Osteoblast (primary cell): ENCODE measurements at places on chromosomes 13 and 19. TPM values are rescaled to one million over a fixed set of nuclear protein-coding genes. Genes with fewer than 3 reads are reported as not detected.

SYNGR4 gene
- total RNA-seq = not detected in 2 replicates

FZR1 gene
- total RNA-seq = 36.6 and 39.5 TPM in 2 replicates

KLK12 gene
- total RNA-seq = not detected in 2 replicates

SIGLEC8 gene
- not detected in 2 replicates for total RNA-seq

ZIK1 gene
- 11.2 and 11.6 TPM in 2 replicates for total RNA-seq

CDADC1 gene
- total RNA-seq = 3.2 and 3.6 TPM in 2 replicates

DNA sequence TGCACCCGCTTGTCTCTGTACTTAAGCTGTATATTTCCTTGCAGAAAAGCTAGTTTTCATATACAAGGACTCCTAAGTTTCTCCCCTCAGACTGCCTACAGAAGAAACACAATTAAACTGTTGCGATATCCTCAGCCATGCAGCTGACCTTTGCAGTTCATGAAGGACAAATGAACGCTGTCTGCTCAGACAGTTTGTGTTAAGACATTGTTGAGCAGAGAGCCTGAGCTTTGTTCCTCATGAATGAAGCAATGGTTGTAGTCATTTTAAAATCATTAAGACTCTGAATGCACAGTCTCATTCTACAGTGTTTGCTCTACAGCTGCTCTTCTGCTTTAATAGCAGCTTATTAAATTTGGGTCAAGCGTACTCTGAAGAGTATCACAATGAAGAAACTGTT lies 23.2 kb upstream of the MAB21L1 start:
- no peak for DNase-seq

DNA sequence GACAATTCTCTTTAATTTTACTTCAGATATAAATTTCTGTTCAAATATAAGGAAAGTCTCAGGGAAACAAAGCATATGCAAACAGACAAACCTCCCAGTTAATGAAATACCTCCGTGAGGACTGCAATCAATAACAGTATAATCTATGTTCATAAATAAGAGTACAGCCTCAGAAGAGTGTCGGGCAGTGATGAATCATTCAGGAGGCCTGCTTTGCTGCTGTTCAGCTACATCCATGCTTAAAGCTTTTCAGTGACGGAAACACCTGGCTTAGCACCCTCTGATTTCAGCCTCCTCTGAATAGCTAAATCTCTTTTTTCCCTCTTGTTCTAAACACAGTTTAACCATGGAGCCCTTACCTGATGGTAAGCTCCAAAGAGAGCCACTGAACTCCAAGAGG lies 69.0 kb downstream of the PCDH9 start:
- DNase-seq = no peak

DNA sequence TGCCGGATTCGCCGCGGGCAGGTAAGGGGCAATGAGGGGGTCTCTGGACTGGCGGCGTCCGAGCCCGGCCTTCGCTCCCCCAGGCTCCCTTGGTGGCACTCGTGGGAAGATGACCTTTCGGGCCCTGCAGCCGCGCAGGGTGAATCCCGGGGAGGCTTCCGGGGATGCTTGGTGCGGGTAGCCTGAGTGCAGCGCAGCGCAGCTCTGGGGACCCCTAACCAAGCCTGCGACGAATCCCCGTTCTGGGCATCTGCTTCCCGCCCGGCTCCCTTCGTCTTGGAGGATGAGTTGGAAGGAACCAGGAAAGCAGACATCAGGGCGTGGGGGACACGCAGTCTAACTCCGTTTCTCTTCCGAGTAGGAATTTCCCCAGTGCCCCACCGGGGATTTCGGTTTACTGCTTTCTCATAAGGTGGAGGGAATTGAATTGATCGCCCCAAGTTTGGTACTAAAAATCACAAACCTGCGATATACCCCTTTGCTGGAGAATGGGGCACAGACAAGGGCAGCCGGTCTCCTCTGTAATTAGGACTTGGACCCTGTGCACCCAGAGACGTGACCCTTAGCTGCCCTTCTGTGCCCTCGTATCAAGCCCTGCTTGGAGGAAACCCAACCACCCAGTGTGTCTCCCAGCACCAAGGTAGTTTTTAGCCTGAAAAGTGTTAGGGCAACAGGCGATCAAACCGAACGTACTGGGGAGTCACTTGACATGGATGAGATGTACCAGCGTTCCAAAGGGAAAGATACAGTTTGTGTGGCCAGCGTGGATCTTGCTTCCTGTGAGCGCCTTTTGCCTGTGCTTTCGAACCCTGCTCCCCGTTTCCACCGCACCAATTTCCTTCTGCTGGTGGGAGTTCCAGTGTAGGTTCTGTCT lies 1.0 kb downstream of the GPC5 start:
- DNase-seq = no peak

- DNase-seq = no peak
These were observed 241.3 kb downstream of the SLITRK6 start for GRCh38 chr13:85557691-85558467.

DNA sequence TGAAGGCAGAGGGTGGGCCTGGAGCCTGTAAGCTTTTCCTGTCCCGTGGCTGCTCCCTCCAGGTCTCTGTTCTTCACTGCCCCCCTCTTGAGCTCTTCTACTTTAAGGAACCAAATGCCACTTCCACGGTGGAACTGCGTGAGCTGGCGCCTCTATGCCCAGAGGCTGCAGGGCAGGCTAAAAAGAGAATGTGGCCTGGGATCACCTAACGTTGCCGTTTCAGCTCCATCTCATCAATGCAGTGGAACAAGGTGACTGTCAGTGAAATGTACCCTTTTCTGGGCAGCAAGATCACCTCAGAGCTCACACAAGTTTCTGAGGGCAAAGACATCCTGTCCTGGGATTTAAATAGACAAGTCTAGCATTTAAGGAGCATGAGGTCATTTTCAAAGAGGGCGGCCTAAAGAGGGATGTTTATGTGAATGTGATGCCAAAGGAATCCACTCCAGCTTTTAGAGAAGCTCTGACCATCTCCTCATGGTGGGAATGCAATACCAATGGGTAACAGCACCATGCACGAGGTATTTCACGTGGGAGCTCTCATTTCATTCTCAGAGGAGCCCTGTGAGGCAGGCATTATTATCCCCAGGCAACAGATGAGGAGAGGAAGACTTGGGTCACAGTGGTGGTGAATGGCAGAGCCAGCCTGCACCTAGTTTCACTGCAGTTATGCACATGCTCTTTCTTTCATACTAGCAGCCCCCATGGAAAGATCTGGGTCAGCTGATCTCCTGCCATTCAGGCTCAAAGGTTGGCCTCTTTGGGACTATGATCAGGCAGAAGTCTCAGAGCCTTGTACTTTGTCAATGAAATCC lies 39.3 kb downstream of the RGCC start:
- peak; percentile 82 for DNase-seq

DNA sequence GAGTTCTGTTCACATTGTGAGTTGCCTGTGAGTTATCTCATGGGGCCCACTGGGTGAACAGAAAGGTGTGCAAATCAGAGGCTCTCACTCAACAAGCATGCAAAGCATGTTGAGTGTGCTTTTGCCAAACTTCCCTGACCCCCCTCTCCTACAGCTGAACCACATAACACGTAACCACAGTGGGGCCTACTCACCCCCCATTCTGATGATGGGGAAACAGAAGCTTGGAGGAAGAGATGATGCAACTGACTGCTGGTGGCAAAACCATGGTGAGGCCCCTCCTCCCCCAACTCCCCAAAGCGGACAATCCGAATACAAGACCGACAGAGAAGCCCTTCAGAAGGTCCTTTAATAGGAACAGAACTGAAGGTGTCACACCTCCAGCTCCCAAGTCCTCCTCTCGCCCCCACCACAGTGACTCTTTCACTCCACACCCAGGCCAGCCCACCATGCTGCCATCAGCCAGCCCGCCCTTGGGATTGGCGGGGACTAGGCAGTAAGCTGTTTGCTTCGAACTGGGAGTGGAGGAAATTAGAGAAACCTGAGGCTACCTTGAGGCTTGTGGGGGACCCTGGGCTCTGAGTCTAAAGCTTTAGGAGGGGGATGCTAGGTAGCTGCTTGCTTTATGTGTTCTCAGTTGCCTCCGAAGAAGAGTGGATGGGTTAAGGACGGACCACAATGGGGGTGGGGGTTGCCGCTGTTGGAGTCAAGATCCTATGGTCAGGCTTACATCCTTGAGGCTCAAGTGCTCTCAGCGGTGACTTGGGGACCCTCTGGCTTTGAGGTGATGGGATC lies 3.8 kb downstream of the ZNF784 start:
- peak; percentile 64 for DNase-seq

DNA sequence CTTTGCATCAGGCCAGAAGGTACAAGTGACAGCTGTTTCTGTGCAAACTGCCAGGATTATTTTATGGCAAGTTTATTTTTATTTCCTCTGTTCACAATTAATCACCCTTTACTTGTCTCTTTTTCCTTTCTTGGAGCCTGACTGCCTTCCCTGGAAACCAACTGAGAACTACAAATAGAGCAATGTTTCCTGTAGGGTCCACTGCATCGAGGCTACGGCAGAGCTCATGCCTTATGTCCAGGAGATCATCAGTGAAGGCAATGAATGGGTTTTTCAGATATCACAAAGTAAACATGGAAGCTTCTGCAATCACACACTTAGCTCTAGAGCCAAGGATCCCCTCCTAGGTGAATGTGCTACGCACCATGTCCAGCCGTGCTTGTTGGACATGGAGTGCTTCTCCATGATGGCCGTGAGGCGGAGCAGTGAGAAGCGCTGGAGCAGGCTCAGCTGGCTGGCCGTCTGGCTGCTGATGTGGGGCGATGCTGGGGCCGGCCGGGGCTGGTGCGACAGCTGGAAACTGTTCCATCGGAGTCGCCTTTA lies 110.9 kb downstream of the KL start:
- DNase-seq = peak; percentile 65

DNA sequence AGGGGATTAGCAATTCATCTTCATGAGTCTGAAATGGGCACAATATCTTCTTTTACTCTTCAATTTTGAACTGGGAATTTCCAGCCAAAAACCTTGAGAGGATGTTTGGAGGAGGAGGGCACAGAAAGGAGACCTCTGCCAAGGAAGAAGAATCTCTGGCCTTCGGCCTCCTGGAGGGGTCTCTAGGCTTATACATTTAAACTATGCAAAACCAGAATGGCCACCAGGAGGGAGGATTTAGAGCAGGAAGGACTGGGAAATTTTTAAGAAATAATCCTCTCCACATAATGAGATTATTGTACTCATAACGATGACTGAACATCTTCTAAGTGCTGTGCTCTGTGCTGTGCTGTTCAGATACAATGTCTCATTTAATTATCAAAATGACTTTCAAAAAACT lies 325.9 kb downstream of the NDFIP2 start:
- DNase-seq = no peak

DNA sequence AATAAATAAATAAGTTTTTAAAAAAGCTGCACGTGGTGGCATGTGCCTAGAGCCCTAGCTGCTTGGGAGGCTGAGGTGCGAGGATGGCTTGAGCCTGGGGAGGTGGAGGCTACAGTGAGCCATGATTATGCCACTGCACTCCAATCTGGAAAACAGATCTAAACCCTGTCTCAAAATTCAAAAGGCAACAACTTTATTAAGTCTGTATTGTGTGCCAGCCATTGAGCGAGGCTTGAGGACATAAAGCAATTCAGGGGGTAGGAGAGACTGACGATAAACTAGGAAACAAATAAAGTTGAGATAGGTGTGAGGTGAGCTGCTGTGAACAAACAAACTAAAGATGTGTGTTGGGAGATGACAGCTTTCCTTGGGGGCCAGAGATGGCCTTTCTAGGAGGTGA lies 8.7 kb downstream of the CELF5 start:
- peak; percentile 42 for DNase-seq

GRCh38 chr19:13588957-13589833 lies 82.9 kb upstream of the CACNA1A start:
- DNase-seq = peak; percentile 92

GRCh38 chr13:80336370-80336769 lies 4.6 kb downstream of the SPRY2 start:
- DNase-seq = peak; percentile 79

GRCh38 chr19:1214862-1215731 lies 9.5 kb downstream of the STK11 start:
- DNase-seq = peak; percentile 92

DNA sequence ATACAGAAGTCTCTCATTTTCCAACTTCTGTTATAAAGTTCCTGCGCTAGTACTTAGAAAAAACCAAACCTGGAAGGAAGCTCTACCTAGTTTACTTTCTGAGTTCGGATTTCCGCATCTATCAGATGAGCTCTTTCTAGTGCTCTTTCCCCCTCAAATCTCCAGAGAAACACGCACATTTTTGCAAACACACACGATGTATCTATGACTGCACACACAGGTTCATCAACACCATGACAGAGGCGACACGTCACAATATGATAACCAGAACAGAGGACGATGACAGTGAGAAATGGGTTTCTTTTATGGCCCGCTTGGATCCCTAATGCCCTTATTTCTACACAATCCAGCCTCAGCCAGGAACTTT lies 629 bp upstream of the LRRC63 start:
- DNase-seq = no peak
